ENCODE measurements at places on chromosomes 2 and 18.

DNA sequence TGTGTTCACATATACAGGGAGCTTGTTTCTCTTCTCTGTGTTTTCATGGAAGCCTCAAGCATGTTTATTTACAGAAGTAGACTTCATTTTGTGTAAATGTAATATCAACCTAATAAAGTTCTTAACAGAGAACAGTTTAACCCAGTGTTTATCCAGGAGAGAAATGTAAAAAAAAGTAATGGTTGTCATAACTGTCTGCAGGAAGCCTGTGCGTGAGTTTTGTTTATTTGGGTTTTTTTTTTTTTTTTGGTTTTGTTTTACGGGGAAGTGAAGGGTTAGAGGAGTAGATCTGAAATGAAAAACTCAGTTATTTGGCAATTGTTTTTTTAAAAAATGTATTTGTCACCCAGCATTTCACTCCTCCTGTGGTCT is 124.7 kb downstream of the RAPGEF4 start:
- DNase-seq, result no peak

GRCh38 chr2:232022718-232023117 is 61.2 kb downstream of the DIS3L2 start:
- peak; percentile 49 for DNase-seq

DNA sequence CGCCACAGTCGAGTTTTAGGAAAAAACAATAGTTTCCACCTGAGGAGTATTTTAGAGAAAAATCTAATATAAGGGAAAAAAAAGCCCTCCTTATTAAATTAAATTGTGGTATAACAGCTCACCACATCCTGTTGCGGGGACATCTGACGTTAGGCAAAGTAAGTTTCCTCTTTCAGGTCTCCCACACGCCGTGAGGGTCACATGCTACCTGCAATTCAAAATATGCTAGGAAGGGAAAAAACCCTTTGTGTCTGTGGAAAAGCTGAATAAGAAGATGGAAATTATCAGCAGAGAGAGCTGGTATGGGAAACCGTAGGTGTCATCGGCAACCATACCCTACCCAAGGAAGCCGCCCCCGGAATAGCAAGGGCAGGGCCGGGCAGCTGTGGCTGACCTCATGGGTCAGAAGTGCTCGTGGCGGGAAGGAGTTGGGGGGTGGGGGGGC is 128.0 kb downstream of the NFATC1 start:
- DNase-seq, result no peak

DNA sequence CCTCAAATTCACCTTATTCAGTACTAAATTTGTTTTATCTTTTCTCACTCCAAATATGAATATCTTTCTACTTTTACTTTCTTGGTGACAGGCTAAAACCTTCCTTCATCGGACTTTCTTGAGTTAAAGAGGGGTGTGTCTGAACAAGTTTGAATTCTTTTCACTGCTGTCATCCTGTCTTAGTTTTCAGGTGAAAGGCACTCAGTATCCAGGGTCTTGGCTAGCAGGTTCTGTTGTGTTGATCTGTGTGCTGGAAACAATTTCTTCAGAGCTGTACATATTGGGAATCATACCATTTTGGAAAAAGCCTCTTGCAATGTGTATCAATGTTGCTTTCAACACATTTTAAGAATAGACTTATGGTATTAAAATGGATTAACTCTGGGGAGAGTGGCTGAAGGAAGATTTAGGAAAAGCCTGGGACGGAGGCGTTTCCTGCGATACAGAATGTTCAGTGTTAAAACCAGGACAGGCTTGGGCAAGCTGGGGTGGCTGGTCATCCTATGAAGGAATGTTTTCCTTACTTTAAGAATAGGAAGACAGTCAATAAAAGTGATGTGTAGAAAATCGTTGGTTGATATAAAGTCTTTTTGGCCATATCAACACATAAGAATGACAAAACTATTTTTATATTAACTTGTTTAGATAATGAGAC is 350.7 kb upstream of the SPRED2 start:
- no peak for DNase-seq

All from muscle of leg (tissue), 16 donors.